ENCODE measurements at places on chromosomes 1 and 21.

- no peak for DNase-seq
Measured at GRCh38 chr1:18805925-18806849, 53.3 kb downstream of the TAS1R2 start.

- DNase-seq: no peak
Measured at GRCh38 chr1:16913181-16913832, 8.4 kb upstream of the CROCC start.

DNA sequence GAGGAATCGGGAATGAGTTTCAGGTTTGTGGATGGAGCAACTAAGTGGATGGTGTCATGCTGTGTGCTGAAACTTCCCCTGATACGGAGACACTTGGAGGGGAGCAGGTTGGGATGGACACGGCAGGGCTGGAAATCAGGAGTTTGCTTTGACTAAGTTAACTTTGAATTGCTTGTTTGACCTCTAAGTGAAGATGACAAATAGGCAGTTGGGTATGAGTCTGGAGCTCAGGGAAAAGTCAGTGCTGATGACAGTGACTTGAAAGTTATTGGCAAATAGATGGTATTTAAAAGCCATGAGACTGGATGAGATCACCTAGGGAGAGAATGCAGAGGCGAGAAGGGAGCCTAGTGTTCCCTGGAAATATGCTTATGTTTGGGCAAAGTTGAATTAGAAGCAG, 12.8 kb upstream of the ZSCAN20 start:
- DNase-seq: no peak

DNA sequence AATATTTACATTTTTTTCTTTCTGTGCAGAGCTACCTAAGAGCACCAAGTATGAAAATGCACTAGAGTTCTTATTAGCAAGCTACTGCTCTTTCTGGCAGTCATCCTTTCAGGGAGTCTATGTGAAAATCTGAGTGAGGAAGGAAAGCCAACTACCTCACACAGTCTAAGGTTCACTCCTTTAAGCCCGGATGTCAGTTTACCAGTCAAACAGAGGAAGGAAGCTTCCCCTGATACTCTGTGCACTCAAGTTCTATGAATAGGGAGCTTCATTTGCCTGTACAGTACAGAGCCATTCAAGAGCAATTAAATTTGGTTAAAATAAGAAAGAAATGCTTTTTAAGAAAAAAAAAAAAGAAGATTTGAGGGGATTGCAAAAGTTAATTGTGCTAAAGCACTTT, 6.9 kb downstream of the COL11A1 start:
- DNase-seq: no peak

DNA sequence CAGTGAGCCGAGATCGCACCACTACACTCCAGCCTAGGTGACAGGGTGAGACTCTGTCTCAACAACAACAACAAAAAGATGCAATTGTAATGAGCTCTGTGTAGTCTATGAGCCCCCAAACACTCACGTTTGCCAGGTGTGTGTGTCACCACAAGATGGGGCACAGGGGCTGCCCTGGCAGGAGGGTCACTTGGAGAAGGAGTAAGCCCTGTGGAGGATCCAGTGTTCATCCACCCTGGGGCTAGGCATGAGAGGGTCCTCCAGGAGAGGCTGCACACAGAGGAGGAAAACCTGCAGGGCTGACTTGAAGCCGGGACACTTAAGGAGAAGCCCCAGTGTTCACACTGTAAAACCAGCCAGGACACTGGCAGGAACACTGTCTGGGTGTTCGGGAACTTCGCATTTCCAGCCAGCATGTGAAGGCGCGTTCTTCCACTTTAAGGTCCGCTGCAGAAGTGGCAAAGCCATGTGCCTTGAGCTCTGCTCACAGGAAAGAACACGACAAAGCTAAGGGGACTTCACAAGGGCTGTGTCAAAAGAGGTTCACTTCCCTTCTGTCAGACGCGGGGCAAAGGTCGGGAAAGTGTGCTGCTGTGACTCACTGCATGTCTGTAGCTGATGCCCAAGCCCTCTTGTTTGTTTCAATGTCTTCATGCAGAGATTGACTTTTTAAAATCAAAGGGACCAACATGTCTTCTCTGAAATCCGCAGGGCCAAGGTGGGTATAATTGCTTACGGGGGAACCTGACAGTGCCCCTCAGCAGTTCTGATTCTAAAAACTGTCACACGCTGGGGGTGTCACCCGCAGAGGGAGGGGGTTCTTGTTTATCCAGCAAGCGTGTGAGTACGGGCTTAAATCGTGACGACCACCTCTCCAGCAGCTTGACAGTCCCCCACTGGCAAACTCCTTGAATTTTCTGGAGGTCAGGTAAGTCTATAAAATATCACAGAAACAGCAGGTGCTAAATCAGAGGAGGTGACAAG, 102.8 kb downstream of the RIPK4 start:
- DNase-seq: no peak

- peak; percentile 56 for DNase-seq
Measured at GRCh38 chr1:220882061-220882891, 3.0 kb downstream of the HLX start.

GRCh38 chr1:19979494-19979977, at the start of gene PLA2G2A:
TSS of gene PLA2G2A (minus strand) at chr1:19979618. CDS start at chr1:19978773, 845 bp downstream.
- no peak for DNase-seq

- no peak for DNase-seq
Measured at GRCh38 chr1:74316302-74316701, 81.1 kb downstream of the TNNI3K start.

GRCh38 chr1:28359592-28360239, 9.8 kb upstream of the PHACTR4 start:
- DNase-seq: no peak

DNA sequence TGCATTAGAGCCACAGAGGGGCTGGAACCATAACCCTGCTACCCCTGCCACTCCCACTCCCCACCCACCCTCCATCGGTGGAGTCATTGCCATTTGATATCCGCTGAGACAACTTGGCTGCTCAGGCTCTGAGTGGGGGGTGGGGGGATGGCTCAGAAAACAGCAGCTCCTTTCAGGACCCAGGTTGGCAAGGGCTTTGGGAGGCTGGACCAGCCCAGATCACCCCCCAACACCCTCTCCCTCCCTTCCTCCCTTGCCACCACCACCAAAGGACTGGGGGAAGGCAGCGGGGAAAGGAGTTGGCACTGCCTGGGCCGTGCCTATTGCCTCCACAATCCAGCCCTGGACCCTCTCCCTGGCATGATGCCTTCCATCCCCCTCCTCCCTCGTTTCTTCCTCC, 1.7 kb downstream of the KCNJ10 start:
- DNase-seq: peak; percentile 63

GRCh38 chr1:80799457-80799856, 1001.3 kb upstream of the ADGRL2 start:
- DNase-seq: no peak

DNA sequence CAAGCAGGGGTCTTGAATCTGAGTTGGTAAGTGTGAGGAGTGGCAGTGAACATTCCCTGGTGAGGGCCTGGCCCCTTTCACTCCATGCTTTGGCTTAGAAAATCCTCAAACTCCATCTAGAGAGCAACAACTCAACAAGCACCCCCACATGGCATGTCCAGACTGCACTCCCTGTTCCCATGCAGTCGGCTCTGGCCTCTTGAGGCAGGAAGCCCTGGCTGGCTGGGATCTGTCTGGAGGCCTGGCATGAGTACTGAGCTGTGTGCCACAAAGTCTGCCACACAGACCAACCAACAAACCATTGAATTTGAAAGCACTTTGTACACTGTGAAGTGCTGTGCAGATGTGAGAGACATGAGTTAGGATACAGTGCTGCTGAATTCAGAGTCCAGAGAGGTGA, 25.2 kb downstream of the COA7 start:
- DNase-seq: no peak

- DNase-seq: no peak
Measured at GRCh38 chr21:45356653-45357435, 48.1 kb upstream of the COL18A1 start.

DNA sequence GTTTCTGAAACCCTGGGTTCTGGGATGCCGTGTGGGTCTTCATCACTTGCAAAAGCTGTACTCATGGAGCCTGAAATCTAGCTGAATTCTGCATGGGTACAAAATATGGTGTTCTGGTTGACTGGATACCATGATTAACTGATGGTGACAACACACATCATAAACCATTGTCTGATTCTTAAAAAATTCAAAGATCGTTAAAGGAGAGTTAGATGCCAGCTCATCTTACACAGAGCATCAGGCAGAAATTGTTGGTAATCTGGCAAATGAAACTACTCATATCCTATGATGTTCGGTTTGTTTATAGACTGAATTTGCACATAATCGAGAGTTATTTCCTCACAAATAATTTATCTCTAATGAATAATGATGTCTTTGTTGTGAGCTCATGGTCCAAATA, 218.1 kb upstream of the PKN2 start:
- DNase-seq: no peak

- DNase-seq: no peak
Measured at GRCh38 chr1:4344065-4344732, 310.2 kb upstream of the AJAP1 start.

GRCh38 chr1:19153169-19153568, 56.9 kb downstream of the UBR4 start:
- DNase-seq: no peak

GRCh38 chr21:25509862-25510261, 97.4 kb downstream of the MRPL39 start:
- DNase-seq: no peak

DNA sequence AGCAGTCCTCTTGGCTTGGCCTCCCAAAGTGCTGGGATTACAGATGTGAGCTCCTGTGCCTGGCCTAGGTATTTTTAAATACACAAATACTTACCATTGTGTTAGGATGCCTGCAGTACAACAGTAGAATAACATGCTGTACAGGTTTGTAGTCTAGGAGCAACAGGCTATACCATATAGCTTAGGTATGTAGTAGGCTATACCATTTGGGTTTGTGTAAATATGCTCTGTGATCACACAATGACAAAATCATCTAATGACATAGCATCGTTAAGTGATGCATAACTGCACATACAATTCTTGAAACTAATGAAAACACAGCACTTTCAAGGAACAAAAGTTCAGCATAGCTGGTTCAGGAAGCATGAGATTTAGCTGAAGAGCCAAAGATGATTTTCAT, 12.7 kb downstream of the POU2F1 start:
- no peak for DNase-seq

GRCh38 chr1:161054805-161055204, 9.0 kb upstream of the USF1 start:
- DNase-seq: no peak

DNA sequence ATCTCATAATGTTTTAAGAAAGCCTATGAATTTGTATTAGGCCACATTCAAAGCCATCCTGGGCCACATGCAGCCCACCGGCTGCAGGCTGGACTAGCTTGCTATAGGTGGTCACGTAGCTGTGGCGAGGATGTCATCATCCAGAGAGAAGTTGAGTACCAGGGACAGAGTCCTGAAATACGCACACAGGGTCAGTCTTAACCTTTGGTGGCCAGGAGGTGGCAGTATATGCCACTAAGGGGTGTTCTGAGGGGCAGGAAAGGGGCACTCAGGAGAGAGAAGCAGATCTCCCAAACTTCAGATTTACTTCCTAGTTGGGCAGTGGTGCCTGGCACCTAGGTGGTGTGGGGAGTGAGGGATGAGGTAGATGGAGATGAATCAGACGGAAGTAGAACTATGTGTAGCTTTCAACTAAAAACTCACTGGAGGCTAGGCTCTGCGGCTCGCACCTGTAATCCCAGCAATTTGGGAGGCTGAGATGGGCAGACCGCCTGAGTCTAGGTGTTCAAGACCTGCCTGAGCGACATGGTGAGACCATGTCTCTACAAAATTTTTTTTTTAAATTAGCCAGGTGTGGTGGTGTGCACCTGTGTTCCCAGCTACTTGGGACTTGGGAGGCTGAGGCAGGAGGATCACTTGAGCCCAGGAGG, 16.3 kb upstream of the CDK18 start:
- DNase-seq: peak; percentile 68

DNA sequence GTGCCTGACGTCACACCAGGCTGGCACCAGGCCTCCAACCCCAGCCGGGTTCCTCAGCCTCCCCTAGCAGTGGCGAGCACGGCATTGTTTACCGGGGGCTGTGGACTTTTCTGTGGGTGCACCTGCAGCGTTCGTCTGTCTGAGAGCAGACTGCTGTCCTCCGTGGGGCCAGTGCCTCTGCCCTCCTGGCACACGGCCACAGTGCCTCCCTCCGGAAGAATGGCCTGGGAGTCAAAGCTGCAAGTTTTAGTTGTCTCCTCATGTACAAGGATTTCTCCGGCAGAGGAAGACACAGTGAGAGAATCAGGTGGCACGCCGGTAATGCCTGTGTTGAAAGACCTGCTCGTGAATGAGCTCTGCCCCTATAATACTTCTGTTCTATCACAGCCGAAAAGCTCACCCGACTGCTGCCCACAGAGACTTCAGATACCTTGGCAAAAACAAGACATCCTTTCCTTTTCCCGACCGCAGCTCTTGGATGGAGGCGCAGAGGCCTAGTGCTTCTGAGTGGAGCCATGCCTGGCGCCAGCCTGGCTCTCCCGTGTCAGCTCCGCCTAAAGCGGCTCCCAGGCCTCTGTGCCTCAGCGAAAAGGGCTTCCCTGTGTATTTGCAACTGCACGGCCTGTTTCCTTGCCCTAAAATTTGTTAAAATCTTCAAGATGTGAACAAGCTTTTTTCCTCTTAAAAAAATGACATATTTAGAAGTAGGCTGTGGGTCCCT, 71.4 kb downstream of the AGPAT3 start:
- DNase-seq: no peak

DNA sequence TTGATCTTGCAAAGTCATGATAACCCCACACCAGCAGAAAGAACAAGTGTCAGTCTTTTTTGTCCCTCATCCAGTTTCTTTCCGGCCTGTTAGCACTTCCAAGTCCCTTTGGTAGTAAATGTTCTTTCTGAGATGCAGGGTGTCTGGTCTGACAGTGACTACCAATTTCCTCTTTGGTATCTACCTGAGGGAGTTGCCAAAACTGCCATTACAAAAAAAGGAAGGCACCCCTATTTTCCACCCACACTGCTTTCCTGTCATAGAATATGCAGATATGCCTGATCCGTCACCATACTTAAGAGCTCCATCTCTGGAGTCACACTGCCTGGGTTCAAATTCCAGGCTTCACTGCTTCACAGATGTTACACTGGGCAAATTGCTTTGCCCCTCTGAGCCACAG, 72.4 kb downstream of the ZNF281 start:
- DNase-seq: no peak

DNA sequence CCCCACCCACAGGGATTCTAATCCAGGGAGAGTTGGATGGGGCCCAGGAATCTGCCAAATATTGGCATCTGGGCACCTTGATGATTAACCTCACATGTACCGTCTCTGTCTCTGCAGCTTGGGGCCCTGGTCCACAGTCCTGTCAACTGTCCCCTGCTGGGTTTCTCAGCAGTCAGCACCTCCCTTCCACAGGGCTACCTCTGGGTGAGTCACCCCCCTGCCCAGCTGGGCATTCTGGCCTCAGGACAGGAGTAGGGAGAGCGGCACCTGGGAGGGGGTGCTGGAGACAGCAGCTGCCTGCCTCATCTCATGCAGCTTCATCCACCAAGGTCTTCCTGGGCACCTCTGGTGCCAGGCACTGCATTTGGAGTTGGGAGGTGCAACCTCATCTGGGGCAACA, 100.6 kb upstream of the ACTL8 start:
- no peak for DNase-seq

DNA sequence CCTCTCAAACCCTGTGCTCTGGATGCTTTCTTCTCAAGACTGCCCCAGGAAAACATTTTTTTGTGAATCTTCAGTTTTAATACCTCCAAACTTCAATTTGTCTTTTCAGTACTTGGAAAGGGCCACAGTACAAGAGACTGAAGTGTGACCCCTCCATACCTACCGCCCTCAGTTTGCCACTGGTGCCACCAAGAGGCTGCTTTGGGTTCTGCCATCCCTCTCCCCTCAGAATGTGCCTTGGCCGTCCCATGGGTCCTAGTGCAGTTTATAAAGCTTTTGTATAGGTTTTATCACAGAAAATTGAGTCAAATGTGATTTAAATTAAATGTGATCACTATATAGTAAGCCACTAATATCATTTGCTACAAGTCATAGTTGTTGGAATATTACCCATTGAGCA, 60.8 kb upstream of the PGD start:
- DNase-seq: peak; percentile 14
